ENCODE measurements at places on chromosomes 4 and X.

DNA sequence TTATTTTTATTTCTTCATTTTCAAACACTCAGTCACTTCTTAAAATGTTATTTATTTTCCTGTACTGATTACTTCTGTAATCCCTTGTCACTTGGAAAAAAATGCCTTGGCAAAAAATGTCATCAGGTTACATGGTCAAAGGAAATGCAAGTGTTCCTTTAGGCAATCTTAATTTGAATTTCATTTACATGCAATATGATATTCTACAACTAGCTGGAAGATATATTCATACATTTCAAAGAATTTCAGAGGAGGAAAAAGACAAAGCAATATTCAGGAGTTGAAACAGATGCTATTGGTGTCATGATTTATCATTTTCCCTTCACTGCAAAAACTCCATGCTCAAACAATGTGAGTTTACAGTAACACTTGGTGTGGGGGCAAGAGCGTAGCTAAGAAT, 1316.6 kb downstream of the FSTL5 start:
- DNase-seq, result no peak

DNA sequence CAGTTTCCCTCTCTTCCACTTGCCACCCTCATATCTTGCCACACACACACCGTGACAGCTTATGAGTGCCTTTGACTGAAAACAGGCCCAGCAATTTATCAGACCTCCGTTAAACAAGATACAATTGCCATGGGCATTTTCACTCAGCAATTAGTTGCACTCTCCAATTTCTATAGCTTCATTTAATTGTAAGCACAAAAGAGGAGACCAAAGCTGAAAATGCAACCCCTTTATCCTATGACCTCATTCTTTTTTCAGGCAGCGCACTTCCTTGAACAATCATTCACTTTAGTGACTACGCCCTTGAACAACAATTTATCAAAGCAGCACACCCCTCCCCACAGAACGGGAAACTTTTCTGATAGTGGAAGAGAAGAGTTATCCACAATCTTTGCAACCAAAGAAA, 4.1 kb downstream of the POF1B start:
- no peak for DNase-seq

GRCh38 chr4:74108457-74109115, 9.6 kb upstream of the CXCL2 start:
- no peak for DNase-seq

GRCh38 chr4:3766036-3766784, at the start of gene ADRA2C:
Gene ADRA2C (plus strand): TSS chr4:3766385. CDS start chr4:3766607, 222 bp downstream.
- peak; percentile 4 for DNase-seq

- DNase-seq, result no peak
Observed at GRCh38 chr4:124060261-124060918, 652.1 kb downstream of the ANKRD50 start.

- no peak for DNase-seq
Observed at GRCh38 chrX:110402850-110403221, 44.2 kb downstream of the RTL9 start.

DNA sequence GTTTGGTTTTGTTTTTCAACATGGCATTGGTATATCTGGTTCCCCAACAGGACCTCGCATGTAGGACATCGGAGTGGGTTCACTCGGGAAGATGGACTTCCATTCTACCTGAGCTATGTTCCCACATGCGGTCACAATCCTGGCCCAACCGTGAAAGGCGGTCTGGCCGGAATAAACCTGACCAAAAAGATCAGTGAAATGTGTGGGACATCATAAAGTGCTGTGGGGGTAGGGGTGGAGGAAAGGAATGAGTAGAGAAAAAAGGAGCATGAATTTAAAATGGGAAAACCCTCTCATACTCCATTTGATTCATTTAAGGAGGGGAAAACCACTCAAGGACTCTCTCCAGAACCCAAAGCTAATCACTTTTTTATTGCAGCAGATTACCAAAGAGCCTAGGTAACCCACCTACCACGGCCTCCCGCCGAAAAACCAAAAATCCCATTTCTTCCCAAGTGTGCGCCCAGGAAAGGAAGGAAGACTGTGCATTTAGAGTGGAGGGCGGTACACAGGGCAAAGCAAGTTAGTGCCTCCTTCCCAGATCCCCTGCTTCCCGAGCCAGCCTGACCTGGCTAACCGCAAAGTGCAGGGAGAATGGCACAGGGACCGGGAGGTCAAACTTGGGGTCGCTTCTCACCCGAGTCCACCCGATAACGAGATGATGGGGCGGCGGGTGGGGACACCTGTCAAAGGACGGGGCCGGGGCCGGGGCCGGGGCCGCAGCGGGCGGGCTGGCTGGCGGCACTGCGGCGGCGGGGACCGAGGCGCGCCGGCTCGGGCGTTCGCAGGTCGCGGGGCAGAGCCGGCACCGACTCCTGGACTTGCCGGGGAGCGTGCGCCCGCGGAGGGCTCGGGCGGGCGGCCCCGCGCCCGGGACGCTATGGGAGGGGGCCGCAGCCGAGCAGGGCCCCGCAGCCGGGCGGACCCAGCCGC, 669 bp downstream of the TMEM150C start:
- DNase-seq, result no peak

DNA sequence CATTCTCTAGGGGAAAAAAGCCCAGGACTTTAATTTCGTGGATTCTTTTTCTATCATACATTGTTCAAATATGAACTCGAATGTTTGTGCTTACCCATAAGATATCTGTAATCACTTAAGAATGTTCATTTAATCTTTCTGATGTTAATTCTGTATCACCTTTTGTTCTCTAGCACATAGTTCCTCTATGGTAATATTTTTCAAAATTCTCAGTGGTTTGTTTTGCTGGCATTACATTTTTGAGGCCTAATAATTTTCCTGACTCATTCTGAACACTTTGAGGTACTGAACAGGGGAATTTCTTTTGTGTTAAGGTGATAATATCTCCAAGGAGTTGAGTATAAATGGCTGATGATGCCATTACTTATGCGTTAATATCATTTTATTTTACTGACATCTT, 490.7 kb upstream of the PITX2 start:
- DNase-seq, result no peak

DNA sequence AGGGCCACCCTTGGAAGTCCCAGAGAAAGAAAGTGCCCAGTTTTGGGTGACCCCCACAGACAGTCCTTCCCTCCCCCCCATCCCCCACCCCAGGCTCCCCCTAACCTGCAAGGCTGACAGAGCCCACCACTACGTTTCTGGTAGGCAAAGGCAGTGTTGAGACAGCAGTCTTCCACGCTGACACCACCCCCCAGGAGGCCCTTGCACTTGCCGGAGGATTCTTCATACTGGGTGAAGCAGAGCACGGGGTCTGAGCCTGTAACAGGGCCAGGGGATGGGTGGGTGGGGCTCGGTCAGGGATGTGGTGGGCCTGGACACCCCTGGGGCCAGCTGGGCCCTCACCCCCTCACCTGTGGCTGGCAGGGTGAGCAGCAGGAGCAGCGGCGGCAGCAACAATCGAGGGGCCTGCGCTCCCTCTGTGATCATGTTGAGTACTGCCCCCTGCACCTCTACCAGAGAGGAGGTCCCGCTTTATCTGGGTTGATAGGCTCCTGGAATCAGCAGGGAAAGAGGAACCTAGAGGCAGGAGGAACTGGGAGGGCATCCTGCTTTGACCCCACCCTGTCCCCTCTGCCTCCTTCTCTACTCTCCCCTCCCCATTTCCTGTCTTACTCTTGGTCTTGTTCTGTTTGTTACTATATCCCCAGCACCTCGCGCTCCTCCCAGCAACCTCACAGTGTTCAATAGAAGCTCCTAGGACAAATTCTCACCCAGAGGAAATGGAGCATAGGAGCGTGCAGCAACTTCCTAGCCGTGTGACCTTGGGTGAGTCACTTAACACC, at the start of gene CFP:
CFP (minus strand) TSS at position 512 of the 782 bp plus-strand sequence; CDS start at position 426, 86 bp downstream.
- no peak for DNase-seq

DNA sequence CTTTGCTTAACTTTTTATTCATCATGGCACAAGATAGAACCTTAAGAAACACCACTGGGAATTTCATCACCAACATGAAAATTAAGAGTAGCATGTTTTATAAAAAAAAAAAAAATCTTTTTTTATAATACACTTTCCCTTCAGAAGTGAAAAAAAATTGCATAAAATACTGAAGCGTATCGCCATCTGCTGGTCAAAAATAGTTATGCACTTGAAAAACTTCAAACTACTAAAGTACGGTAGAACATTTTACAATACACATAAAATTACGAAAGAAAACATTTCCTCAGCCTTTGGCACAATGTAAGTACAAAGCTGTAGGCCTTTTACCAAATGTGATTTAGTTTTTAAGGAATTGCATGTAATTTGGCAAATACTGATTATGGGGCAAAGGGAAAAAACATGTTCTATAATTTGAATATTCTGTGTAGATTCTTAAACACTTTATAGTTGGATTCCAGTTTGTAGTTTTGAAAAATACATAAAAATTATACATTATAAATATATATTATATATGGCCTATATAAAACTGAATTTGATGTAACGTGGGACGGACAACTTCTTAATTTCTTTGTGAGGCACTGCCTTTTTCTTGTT, 26.5 kb downstream of the HCCS start:
- DNase-seq, result no peak

All from stimulated activated naive CD8-positive, alpha-beta T cell treated with anti-CD3 and anti-CD28 coated beads, Interleukin-15, Interleukin-2, amounts not matched to agents 100 U/mL and 50 U/mL, for 24 hours (primary cell).